WTC11 (cell line): ENCODE measurements at places on chromosomes 5 and 9.

DNA sequence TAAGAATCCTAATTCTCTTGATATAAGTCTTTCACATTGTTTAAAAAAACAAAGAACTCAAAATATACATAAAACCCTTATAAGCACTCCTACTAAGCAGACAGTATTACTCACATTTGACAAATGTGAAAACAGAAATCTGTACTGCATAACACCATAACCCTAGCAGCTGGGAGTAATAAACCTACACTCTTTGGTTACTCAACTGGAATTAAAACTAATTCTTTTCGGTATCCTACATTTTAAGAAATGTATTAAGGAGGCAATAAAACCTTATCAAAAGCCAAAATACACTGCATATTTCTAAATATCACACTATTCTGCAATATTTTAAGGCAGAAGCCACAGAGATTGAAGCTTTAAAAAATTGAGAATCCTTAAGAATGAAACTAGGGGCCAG is 6.8 kb downstream of the AUH start:
- DNase-seq: no peak

GRCh38 chr5:53997736-53998627 is 312.4 kb downstream of the ARL15 start:
- no peak for DNase-seq

GRCh38 chr9:74948937-74949336 is 3.8 kb downstream of the C9orf40 start:
- no peak for DNase-seq

- DNase-seq: no peak
These were observed 85.3 kb downstream of the TTLL11 start for GRCh38 chr9:122007837-122008236.

DNA sequence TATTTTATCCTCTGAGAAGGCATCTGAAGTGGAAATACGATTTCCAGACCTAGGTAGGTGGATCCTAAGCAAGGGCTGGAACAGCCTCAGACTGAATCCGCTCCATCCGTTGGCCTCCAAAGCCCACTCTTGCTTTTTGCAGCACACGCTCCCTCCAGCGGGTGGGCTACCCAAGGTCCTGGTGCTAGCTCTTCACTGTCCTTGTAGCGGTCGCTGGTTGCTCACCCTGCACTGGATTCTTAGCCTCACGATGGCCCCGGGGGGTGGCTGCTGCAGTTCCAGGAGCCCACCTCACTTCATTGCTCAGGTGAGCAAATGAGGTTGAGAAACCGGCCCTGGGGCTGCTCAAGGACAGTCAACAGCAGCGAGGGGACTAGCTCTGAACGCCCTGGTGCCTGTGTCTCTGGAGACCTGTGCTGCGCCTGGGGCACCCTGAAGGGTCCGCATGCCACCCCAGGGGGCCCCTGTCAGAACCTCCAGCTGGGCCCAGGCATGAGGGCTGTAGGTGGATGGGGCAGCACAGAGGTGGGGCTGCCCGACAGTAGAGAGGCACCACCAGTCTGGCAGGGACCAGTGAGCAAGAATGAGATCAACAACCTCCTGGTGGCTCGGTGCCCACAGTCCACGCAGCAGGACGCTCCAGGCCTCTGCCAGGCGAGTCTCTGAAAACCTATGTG is 4.3 kb downstream of the MGAT4B start:
- no peak for DNase-seq
